Activated naive CD8-positive, alpha-beta T cell treated with anti-CD3 and anti-CD28 coated beads, Interleukin-2, amount 50 U/mL, for 24 hours (primary cell): ENCODE measurements at places on chromosomes 2 and 18.

DNA sequence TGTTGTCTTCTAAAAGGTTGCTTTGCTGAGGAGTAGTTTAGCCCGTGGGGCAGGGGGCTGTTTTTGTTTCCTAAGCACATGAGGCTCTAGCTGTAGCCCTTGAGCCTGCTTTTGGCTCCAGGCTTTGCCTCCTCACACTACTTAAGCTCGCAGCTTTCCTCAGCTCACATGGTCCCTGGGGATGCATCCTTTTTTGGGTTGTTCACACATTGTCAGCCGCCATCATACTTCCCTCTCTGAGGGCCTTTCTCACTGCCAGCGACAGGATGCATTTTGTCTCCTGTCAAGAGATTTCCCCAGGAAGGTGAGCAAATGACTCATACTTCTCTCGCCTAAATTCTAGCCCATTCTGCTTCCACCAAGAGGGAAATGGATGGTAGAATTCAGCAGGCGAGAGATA is 279.5 kb upstream of the PKDCC start:
- DNase-seq = no peak

- DNase-seq = no peak
Observed at GRCh38 chr2:225367482-225367881, 32.0 kb upstream of the NYAP2 start.

- no peak for DNase-seq
Observed at GRCh38 chr2:108701806-108702205, 17.5 kb upstream of the RANBP2 start.

GRCh38 chr2:109348671-109349502 is 219.9 kb downstream of the SH3RF3 start:
- no peak for DNase-seq

GRCh38 chr2:206083602-206084438 is 2.2 kb downstream of the INO80D start:
- peak; percentile 11 for DNase-seq

DNA sequence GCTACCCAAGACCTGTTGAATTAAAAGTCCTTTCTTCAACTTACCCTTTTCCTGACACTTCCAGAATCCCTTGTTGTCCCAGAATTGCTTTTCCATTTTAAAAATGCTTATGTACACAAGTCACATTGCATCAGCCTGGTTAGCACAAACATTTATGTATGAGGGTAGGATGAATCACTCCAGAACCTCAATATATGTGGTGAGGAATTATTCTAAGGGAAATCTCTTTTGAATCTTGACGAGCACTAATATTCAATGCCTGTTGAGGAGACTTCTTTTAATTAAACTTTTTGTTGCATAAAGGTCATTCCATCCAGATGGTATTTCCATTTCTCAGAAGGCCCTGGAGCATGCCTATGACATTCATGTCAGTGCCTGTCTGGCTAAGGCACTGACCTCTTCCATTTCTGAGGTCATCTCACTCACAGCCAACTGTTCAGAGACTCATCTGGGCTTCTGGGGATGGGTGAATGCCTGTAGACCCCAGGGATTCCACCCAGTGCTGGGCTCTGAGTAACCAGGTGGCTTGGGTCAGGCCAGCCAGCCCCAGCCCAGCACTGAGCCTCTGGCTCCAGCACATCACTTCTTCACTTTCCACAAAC is 28.2 kb downstream of the ACMSD start:
- DNase-seq = no peak

- no peak for DNase-seq
Observed at GRCh38 chr2:193428336-193428818, 1233.6 kb upstream of the TMEFF2 start.

- DNase-seq = no peak
Observed at GRCh38 chr2:120018549-120018948, 5.7 kb downstream of the EPB41L5 start.

- peak; percentile 8 for DNase-seq
Observed at GRCh38 chr2:20062615-20063545, 11.5 kb upstream of the LAPTM4A start.

DNA sequence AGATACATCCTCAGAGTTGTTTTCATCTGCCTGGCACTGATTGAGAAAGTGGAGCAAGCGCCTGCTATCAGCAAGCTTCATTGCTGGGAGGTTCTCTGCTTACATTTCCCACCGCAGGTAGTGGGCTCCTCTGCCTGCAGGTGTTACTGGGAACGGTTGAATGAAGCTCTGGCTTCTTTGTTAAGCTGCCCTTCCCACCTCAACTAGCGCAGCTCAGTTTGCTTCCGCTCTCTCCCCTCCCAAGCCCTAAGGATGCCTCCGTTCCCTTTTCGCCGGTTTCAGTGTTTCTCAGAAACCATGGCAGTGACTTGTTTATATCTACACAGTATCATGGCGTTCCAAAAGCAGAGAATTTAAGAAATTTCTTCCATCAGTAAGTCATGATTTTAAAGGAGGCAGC is 72.2 kb upstream of the B3GNT7 start:
- no peak for DNase-seq

DNA sequence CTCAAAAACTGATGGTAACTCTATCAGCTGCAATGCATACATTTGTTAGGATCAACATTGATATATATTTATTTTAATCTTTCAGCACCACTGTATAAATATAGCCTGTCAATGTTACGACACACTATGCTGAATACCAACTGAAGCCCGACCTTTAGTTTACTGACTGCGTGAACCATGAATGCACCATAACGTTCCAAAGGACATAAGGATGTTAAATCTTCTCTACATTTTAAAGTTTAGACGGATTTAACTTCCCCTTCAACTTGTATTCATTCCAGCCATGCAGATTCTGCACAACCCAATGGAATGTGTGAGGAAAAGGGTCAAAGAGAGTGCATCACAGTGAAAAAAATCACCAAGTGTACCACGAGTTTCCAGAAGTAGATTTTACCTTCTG is 489.5 kb downstream of the IRS1 start:
- DNase-seq = no peak

- DNase-seq = no peak
Observed at GRCh38 chr2:20193185-20193584, 31.7 kb downstream of the SDC1 start.

DNA sequence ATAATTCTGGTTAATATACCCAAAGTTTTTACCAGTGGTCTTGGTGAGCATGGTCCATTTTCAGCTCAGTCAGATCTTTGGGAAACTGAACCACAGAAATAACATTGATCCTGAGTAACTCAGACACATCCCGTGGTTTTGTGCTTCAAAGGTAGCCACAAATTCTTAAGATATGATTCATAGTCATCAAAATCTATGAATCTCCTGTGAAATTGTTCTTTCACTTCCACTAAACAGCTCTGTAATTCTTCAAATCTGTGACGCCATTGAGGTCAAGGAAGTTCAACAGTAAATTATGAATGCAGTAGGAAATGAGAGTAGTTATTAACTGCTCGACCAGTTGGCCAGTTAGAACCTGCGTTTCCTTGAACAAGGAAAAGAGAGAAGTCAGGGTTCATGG is 147.3 kb downstream of the IRS1 start:
- DNase-seq = no peak

- DNase-seq = no peak
Observed at GRCh38 chr2:199223791-199224190, 233.9 kb downstream of the SATB2 start.

- DNase-seq = no peak
Observed at GRCh38 chr2:72089537-72089936, 58.1 kb downstream of the CYP26B1 start.

DNA sequence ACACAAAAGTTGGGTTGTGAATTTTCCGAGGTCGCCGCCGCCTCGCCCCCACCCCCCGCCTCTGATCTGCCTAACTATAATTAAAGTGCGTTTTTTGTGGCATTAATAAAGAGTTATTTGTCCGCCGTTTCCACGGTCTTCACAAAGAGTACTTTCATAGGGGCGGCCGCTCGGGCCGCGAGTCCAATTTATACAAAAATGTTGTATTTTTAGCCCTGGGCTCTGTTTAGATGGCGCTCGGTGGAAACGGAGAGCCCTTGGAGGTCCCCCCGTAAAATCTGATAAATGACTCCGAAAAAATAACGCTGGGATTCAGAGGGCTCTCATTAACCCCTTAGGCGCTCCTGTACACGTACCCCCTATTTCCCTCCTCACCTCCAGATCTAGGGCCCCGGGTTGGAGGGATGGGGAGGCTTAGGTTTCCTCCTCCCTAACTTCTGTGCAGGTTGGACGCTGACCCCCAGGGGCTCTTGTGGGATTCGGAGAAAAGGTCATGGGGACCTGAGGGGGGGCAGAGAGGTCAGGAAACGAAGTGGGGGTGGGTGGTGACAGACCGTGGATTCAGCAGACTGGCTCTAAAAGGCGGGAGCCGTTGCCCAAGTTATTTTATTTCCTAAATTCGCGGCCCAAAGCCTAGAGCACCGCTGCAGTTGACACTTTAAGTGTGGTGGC is 1.9 kb downstream of the CYP26B1 start:
- DNase-seq = no peak

DNA sequence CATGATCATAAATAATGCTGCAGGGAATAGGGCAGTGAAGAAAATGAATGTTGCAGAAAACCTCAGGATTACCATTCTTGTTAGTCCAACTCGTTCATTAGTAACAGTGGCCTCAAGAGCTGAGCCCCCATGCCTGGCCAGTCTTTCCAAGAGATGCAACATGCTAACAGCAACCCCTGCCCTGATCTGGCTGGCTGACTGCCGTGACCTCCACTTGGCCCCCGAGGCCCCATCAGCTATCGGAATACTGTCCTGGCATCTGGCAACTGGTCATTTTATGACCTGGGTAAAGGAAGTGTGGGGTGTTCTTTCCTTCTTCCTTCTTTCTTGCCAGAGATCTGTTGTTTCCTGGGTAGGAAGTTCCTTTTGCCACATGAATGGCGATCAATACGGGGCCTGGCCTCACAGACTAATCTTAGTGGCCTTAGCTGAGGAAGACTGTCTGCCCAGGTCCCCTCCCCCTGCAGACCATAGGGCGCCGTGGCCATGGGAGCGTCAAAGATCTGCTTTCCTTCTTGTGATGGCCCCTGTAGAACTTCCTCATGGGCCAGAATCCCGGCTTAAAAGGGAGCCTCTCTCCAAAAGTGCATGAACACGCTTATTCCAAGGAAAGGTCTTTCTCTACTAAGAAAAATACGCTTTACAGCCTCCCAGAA is 10.6 kb upstream of the TRABD2A start:
- no peak for DNase-seq

DNA sequence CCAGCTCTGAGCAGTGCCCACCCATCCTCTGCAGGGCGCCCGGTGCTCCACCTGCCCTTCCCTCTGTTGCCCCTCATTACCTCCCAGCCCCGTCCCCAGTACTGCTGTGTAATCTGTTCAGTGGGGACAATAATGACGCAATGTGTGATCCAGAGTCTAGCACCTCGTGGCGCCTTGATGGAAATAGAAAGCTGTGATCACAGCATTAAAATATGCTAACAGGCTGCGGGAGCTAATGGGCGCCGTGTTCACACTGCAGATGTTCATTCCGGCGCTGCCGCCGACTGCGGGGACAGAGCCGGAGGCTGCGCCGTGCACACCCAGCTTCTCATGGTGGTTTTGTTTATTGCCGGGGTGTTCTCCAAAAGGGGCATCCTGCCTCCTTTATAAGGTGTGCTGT is 235.2 kb downstream of the LDLRAD4 start:
- no peak for DNase-seq

DNA sequence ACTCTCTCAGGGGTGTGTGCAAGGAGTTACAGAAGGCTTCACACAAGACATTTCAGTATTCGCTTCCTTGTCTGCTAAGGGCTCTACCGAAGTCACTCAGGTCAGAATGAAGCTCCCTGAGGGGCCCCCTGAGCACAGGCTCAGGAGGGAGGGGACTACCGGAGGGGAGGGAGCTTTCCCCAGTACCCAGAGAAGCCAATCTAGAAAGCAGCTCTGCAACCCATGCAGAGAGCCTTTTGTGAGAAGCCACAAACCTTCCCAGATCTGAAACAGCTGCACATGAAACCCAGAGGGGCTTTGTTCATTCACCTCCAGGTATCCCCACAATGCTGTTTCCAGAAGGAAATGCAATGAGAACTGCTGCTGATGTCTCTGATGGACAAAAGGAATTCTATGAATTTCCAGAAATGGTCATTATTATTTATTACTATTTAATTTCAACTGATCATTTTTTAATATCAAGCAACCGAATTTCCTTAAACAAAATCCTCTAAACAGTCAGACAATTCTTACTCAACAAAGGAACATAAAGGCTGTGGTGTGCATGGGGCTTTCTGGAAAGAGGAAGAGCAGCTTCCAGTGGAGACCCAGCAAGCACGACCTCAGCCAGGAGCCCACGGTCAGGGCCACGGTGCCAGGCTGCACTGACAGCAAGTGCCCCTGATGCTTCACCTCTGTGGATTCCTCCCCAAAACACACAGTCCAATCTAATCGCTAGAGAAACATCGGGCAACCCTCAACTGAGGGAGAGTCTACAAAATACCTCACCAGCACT is 42.0 kb downstream of the NDUFA10 start:
- no peak for DNase-seq

DNA sequence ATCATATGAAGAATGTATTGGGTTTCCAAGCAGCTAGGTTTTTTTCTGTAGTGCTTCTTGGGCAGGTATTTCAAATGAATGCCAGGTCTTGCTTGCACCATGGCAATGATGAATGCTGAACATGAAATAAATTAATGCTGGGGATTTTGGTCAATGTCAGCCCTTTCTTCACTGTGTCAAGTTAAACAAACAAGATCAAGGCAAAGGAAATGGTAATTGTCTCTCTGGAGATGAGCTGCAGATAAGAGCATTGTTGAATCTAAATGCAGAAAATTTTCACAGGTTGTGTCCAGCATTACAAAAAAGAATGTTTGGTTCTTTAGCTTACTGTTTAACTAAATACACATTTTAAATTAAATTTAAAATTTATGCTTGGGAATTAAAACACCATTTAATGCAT is 144.3 kb downstream of the GPD2 start:
- no peak for DNase-seq

GRCh38 chr18:1308686-1309085 is 404.0 kb downstream of the ADCYAP1 start:
- no peak for DNase-seq

- DNase-seq = no peak
Observed at GRCh38 chr2:70658476-70658875, 104.8 kb upstream of the TGFA start.

- peak; percentile 72 for DNase-seq
Observed at GRCh38 chr2:11248-11941, 34.9 kb downstream of the FAM110C start.

DNA sequence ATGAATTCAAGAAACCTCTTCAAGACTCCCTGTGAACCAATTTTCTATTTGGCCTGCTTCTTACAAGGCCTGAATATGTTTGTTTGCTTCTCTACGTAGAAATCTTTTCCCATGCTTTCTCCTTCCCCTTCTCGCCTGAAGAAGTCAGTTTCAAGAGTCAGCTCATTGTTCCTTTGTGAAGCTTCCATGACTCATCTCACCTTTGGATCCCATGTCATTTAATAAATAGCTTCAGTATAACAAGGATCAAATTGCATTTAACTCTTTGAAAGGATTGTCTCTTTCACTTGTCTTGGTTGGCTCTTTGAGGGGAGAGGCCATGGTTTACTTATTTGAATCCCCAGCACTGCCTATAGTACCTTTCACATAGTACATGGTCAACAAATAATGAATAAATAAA is 28.4 kb downstream of the CPS1 start:
- no peak for DNase-seq

DNA sequence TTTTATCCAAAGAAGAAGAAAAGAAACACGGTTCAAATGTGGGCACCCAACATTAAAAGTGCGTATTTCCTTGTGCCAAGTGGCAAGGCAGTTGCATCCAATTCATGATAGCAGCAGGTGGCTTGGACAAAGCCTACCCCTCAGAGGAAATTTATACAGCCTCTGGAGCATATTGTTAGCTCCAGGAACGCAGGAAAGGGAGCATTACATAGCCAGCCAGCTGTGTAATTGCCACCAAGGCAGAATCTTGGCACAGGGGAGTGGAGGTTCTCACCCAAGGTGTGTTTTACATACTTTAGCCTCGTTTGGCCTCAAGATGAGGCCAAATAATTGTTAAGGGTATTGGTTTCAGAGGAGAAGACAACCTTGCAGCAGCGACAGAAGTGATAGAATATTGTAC is 526.9 kb downstream of the TMEM182 start:
- DNase-seq = no peak
